ENCODE measurements at places on chromosomes 6 and 20.

- no peak for DNase-seq
These were observed 12.9 kb downstream of the ITCH start for GRCh38 chr20:34375977-34376430.

DNA sequence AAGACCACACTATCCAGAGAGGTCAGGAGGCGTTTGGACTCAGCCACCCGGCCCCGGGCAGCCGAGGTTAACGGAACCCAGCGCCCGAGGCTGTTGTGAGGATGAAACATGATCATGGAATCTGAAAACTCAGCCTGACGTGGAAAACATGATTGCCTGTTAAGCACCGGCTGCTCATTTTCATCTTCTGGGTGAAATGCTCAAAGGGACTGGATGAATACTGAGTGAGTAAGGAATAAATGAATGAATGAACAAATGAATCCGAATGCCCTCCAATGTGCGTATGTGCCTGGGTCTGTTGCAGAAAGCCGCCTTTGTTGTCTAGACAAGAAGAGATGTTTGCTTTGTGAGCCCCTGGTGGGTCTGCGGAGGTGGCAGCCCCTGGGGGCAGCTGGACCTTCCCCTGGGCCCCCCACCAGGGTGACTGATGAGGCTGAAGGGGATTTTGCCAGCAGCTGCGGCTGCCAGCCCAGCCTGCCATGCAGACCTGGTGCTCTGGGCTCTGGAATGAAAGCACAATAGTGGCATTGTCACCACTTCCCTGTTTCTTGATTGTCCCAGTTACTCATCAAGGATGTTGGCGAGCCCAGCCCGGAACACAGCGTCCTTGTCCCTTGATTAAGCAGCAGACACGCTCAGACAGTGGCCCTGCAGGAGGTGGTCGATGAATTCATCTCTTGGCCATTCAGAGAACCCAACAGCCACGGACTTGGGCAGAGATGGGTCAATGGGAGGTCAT is 211.1 kb downstream of the ANKRD60 start:
- DNase-seq: peak; percentile 92

GRCh38 chr6:121435444-121436069 is at the start of gene GJA1:
TSS of gene GJA1 (plus strand) at chr6:121435646. CDS start at chr6:121446848, 11,202 bp downstream.
- peak; percentile 92 for DNase-seq

DNA sequence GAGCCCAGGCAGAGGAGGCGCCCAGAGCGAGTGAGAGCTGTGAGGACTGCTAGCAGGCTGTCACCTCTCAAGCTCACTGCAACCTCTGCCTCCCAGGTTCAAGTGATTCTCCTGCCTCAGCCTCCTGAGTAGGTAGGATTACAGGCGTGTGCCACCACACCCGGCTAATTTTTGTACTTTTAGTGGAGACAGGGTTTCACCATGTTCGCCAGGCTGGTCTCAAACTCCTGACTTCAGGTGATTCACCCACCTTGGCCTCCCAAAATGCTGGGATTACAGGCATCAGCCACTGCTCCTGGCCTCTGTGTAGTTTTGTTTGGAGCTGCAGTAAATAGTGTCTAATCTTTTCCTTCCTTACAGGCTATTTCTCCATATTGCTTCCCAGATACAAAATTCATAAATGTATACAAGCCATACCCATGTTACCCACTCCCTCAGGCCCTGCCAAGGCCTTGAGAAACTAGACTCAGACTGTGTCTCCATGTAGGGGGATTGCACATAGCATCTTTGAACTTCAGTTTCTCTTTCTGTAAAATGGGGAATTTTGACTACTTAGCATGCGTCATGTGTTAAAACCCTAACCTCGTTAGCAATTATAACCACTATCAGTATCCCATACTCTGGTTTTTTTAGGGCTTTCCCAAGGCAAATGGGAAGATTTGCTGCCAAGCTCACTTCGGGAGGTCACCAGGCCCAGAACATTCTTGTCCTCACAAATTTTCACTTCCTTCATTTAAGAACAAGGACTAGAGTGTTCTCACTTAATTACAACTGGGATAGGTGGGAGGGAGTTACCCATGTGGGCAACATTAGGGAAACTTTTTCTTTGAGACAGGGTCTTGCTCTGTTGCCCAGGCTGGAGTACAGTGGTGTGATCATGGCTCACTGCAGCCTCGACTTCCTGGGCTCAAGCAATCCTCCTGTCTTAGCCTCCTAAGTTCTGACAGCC is 67.3 kb upstream of the DDR1 start:
- DNase-seq: no peak

- no peak for DNase-seq
These were observed 15.6 kb downstream of the GTSF1L start for GRCh38 chr20:43711098-43711654.

DNA sequence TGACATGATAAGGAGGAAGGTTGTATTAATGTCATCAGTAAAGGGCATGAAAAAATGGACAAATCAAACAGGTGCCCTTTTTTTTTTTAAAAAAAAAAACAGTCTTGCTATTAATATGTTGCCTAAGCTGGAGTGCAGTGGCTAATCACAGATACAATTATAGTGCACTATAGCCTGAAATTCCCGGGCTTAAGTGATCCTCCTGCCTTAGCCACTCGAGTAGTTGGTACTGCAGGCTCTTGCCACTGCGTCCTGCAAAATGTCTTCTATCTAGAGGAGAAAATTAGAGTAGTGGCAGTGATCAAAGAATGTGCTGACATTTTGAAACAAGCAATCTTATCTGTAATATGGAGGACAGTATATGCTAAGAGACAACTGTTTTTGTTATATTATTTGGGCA is 127.7 kb downstream of the ASCC3 start:
- DNase-seq: no peak

GRCh38 chr6:4727217-4727616 is 49.0 kb upstream of the CDYL start:
- no peak for DNase-seq
